ENCODE measurements at places on chromosomes 7 and 10.

- DNase-seq: no peak
Measured at GRCh38 chr7:144011458-144012230, 11.5 kb downstream of the OR6B1 start.

DNA sequence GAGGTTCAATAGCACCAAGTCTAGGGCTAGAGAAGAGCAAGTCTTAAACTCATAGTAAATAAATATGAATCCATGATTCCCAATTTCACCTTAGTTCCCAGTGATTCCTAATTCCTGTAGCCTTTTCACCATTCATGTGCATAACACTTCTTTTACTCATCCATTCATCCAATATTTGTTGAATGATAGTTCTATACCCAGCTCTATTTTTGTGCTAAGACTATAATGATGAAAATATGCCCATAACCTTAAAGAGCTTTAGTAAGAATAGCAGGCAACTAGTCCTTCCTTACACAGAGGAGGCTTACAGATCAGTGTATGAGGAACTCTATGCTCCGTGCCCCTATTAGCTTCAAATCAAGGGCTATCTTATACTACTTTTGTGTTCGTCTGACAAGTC lies 280.2 kb upstream of the CHRM2 start:
- no peak for DNase-seq

GRCh38 chr10:24916365-24916764 lies 36.0 kb downstream of the PRTFDC1 start:
- no peak for DNase-seq

- no peak for DNase-seq
Measured at GRCh38 chr7:132666071-132666773, 90.0 kb upstream of the PLXNA4 start.

- peak; percentile 17 for DNase-seq
Measured at GRCh38 chr10:95430231-95430951, 130.8 kb downstream of the SORBS1 start.

DNA sequence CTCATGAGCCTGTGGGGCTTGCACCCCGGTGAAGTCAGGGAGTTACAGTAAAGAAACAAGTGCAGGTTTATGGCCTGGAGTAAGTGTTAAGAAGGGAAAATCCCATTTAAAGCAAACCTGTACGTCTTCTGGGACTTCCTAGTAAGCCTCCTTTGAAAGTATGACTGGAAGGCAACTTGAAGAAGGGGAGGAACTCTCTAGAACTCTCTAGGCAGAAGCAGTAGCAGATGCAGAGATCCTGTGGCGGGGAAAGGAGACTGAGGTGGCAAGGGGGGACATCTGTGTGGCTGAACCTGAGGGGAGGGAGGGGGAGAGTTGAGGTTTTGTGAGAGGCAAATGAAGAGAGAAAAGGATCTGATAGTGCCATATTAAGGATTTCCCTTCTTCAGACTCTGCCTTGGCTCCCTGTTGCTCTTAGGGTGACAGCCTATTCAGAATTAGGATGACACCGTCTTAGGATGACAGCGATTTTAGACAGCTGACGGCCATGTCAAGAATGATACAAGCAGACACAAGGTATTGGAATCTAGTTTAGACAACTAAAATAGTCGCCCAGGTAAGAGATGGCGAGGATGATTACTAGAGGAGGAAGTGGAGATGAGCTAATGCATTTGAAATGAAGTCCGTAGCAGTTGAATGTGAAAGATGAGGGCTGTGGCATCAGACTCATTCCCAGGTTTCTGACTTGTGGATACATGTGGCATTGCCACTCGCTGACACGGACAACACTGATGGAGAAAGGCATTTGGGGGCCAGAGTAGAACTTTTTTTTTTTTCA lies 29.0 kb downstream of the CUL1 start:
- DNase-seq: no peak

GRCh38 chr7:141586878-141587277 lies 35.7 kb downstream of the AGK start:
- no peak for DNase-seq

DNA sequence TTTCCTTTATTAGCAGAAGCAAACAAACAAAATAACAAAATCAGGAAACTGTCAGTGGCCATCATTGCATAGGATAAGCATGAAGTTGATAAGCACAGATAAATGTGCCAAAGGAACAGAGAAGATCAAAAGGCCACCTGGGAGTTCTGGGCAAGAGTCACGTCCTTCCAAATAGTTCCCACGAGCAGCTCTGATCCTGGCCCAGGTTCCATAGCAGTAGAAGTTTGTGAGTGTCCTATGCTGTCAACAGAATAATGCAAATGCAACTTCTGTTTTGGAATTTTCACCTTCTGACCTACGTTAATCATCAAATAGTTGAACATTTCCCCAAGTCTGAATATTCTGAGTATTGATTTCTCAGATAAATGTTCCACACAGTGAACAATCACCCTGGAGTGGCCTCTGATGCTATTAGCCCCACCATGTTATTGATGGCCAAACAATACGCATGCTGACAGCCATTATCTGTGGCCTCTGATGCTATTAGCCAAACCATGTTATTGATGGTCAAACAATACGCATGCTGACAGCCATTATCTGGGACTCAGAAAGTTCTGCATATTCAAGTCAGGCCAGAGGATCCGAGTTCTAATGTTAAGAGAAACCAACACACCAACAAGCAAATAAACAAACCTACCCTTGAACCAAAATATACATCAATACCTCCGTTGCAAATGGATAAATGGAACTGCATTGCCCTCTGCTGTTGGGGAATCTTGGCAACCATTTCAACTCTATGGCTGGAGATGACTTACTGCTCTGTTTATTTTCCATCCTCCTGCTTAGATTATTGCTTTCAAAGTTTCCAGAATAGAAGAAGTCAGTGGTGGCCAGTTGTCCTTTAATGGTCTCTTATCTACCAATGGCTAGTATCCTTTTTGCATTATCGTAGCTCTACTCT lies 63.3 kb downstream of the MRC1 start:
- DNase-seq: no peak

DNA sequence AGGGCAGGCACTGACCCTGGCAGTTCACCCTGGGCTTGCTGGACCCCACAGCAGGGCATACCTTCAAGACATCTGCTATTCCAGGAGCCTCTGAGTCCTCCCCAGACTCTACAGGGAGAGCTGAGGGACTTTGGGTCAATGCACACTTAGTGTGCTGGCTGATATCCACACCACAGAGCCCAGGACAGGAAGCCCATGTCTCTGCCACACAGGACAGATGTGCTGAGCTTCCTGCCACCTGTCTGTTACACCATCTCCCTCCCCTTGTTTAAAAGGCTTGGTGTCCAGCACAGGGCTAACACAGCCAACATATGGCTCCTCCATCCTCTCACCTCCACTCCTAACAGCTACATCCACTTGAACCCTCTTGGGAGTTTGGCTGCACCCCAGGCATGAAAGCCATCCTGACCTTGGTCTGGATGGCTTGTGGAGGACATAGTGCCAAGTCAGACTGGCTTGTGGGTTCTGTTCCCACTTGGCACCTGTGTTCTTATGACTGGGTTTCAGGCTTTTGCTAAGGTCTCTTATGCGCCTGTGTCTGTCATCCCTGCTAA lies 529.8 kb downstream of the GALNT17 start:
- DNase-seq: no peak

- no peak for DNase-seq
Measured at GRCh38 chr10:9635691-9636090, 1382.0 kb upstream of the CELF2 start.

GRCh38 chr7:146966274-146966673 lies 849.7 kb downstream of the CNTNAP2 start:
- no peak for DNase-seq

- no peak for DNase-seq
Measured at GRCh38 chr7:153193144-153193595, 433.6 kb downstream of the ACTR3B start.

DNA sequence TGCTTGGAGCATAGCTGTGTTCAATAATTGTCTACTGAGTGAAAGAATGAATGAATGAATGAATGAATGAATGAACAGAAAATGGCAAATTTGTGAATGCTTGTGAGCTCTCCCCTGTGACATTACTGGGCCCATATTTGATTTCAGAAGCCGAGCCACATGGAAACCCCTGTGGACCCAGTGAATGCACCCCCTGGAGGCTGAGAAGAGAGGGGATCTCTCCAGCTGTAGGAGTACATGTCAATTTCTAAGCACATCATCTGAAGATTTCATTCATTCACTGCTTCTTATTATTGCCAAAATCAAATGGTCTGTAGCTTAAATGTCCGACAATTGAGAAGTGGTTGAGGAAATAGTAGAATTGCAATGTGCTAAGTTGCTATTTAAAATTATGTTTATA lies 58.3 kb upstream of the DOCK1 start:
- DNase-seq: no peak

DNA sequence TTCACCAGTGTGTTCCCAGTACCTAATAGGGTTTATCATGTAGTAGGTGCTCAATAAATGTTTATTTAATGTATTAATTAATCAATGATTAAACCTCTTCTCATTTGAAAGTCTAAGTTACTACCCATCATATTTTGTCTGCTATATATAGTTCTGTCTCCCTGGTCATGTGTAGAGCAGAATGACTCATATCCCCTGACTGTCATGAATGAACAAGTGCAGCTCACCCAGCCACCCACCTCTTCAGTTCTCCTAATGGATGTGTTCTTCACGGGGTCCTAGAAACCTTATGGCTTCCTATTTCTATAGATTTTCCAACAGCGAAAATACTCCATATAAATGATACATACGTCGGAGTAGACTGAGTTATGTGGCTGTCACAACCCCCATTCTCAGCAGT lies 64.5 kb downstream of the HIF1AN start:
- no peak for DNase-seq

GRCh38 chr7:35781767-35782515 lies 18.9 kb upstream of the SEPTIN7 start:
- DNase-seq: no peak

All from activated T-cell treated with anti-CD3 and anti-CD28 coated beads, Interleukin-2, amount 50 U/mL, for 4 hours (primary cell).